Myocyte (in vitro differentiated cells): ENCODE measurements at places on chromosomes 5 and 9.

DNA sequence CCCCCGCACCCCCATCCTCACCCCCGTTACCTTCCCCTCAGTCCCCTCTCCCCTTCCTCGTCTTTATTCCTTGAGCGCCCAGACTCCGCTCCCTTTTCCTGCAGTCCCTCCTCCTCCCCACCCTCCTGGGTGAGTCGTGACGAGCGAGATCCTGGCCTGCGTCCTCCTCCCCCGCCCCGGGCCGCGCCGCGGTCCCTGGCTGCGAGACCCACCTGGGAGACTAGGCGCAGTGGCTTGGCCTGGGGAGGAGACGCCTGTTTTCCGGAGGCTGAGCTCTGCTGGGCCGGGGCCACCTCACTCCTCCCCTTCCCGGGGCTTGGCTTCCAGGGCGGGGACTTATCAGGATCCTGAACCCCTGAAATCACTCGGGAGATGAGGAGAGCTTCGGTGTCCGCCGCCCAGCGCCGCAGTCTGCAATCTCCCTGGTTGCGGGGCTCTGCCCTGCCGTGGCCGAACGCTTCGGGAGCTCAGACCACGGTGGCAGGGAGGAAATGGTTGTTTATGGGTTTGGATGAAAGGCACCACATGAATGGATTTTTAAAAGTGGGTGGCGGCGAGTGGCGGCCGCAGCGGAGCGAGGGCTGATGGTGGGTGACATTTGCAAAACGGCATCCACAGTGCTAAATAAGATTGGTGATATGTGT, 984 bp downstream of the STXBP1 start:
- peak; percentile 65 for DNase-seq

GRCh38 chr9:83625178-83625577, 2.2 kb downstream of the IDNK start:
- no peak for DNase-seq

DNA sequence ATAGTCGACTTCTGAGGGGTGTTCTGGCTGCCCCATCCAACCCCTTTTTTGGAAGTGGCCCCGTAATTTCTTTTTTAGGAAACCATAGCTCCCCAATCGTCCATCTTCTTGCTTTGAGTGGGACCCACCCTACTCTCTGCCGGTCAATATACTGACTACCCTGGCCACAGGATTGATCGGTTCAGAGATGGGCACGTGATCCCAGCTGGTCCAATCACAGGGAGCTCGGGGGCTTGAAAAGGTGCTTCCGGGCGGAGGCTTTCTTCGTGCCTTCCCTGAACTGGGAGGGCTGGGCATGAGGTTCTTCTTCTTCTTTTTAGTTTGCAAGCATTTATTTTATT, 78.7 kb upstream of the SH3PXD2B start:
- DNase-seq, result no peak

DNA sequence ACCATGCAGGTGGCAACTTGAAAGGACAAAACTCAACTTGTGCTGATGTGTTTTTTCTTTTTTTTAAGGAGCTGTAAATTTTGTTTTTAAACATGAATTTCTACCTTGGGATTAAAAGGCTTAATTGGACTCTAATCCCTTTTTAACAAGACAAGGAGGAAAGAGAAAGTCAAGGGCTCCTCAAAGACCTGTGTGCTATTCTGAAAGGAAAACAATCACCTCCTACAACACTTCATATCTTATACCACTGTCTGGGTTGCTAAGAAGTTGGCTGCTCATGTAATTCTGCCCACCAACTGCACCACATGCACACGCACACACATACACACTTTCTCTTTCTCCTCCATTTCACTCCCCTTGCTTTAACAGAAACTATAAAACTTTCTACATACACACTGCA, 78.6 kb downstream of the SH3RF2 start:
- DNase-seq, result no peak

DNA sequence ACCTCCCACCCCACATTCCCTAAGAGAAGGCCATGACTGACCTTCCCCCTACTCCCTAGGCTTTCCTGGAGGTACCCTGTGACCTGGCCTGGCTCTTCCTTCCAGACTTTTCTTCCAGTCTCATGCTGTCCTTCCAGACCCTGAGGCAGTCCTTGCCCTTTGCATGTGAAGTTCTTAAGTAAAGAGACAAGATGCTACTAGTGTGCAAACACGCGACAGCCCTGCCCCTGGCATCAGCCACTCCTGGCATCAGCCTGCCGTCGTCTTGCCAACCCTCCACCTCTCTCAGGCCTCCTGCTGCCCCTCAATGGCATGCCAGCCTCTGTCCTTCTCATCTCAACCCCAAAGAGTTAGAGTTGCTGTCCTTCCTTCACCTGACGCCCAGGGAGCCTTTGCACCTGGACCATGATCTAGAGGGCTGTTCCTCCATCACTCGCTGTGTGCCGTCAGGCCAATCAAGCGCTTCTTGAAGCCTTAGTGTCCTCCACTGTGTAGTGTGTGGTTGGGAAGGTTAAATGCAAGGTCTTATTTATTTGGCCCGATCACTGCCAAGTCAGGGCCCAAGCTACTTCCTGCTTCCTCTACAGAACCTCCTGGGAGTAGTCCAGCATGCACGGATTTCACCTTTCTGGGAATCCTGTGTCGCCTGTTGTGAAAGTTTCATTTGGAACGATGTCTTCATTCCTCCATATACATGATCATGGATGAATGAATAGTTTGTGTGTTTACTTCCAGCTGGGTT, 61.9 kb downstream of the WWC1 start:
- DNase-seq, result no peak
